CD4-positive, alpha-beta memory T cell (primary cell): ENCODE measurements at places on chromosomes 2 and 18.

DNA sequence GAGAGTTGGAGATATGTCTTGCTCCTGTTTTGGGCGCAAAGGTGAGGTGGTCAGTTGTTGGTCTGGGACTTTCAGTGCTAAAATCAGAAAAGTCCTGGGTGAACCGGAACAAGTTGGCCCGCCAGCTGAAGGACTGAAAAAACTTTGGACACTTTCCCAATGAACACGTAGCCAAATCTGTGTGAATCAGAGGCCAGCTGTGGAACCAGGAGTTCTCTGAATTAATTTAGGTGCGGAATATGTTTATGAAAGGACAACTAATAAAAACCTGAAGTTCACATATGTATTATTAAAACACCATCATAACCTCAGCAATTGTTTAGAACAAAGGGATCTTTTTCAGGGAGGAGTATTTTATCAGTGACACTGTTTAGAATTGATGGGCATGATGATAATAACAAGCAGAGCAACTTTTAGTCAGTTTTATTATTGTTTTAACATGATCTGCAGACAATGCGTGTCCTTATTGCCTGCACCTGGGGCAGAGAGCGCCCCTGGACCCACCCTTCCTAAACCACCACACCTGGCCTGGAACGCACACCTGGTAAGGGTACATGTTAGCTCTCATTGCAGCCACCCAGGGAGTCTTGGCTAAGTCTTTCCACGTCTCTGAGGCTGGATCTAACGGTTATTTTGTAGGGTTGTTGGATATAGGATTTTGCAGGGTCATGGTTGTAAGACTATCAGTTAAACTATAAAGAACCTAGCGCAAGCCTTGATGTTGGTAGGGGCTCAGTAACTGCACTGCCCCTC is 9.9 kb upstream of the ODC1 start:
- DNase-seq: no peak

GRCh38 chr2:223563462-223563861 is 38.7 kb downstream of the SCG2 start:
- DNase-seq: no peak

DNA sequence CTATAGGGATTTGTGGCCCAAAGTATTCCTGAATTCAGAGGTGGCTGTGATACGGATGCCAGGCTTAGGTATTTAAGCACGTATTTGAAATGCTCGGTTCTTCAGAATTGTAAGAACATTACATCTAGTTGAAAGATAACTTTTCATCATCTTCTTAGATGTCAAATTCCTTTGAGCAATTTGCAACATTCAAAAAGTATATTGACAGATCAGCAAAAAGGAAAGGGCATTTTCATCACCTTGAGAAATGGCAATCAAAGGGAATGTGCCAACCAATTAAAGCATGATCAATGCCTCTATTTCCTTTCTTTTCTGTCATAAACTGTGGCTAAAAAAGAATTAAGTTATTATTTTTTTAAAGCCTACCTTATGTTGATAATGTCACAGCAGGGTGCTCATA is 66.3 kb upstream of the LRRTM4 start:
- no peak for DNase-seq

GRCh38 chr2:20615068-20615465 is 35.8 kb downstream of the HS1BP3 start:
- no peak for DNase-seq

DNA sequence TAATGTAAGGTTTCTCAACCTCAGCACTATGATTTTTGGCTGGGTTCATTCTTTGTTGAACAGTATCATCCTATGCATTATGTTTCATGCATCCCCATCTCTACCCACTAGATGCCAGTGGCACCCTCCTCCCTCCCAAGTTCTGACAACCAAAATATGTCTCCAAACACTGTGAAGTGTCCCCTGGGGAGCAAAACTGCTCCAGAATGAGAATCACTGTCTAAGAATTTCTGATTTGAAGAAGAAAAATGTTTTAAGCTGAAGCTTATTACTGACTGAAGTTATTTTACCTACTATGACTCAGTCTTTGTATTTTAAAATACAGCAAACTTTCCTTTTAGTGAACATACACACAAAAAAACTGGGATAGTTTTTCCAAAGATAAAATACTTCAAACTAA is 3.4 kb downstream of the THADA start:
- DNase-seq: no peak

- no peak for DNase-seq
Observed at GRCh38 chr2:155494744-155495143, 796.2 kb downstream of the KCNJ3 start.

DNA sequence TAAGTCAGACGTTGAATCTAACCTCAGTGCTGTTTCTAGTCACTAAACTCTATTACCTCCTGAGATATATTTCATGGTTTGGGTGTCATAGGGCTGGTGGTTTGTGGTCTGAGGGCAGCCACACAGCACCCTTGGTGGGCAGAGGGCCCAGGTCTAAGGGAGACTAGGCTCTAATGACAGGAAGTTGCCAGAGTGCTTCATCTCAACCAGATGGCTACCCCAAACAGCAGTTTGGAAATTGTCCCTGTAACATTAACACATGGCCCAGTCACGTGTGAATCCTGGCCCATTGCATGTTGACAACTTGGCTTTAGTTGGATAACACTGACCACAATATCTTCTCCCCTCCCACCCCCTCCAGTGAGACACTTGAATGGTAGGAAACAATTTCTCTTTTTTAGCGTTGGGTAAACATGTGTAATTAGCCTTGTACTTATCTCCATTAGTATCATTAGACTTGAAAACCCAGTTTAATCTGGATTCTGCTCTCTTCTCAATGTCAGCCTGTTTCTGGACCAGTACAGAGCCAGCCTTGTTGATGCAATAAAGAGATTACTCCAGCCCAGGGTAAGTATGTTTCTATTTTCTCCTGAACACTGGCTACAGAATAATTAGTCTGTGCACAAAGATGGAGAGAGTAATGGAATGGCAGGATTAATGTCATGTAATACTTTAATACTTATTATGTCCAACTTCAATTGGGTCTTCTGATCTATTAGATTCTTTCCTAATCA is 187.8 kb upstream of the SIX3 start:
- DNase-seq: no peak

- DNase-seq: no peak
Observed at GRCh38 chr2:37637190-37637860, 34.1 kb downstream of the CDC42EP3 start.
